ENCODE measurements at places on chromosomes 1 and 21.

GRCh38 chr1:235893840-235894239 is 27.1 kb upstream of the LYST start:
- DNase-seq, result no peak

DNA sequence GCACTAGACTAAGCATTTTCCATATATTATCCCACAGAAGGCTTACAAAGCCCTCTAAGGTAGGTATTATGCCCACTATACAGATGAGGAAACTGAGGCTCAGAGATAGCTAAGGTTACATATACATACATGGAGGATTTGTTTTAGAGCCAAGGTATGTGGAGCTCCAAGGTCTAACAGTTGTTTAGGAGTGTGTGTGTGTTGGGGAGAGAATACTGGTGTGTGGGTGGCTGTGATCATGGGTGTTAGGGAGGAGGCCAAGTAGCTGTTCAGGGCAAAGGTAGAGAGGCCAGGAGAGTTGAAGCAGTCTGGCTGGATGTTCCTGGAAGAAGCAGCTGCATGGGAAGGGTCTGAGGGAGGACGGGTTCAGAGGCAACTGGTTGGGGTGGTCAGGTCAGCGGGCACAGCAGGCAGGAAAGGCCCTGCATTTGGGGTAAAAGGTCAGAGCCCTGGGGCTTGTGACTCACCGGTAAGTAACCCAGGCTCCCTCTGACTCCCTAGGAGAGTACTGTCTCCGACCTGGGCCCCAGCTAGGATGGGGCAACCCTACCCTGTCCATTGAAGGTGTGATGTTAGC is 5.1 kb upstream of the LDLRAP1 start:
- no peak for DNase-seq

DNA sequence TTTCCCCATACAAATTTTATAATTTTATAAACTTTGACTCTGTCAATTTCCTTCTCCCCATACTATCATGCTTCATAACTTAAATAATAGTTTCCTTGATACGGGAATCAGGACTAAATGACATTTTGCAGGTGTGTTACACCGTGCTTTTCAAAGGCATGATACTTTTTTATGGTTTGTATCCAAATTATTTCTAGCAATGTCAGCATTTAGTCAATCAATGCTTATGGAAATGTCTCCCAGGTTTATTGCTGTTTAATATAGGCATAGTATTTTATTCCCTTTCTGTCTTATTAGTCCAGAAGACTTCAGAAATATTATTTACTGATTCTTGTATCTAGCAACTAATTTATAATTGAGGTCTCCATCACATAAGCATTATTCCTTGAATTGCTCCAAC is 23.4 kb downstream of the DRAM2 start:
- no peak for DNase-seq

DNA sequence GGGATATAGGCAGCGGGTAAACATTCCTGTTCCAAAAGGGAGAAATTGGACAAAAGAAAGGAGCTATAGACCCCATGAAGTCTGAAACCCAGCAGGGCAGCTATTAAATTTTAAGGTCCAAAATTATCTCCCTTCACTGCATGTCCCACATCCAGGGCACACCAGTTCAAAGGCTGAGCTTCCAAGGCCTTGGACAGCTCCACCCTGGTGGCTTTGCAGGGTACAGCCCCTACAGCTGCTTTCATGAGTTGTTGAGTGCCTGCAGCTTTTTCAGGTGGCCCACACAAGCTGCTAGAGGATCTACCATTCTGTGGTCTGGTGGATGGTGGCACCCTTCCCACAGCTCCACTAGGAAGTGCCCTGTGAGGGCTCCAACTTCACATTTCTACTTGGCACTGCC is 662.5 kb upstream of the PKN2 start:
- no peak for DNase-seq

GRCh38 chr1:47399138-47399845 is 16.8 kb upstream of the FOXE3 start:
- DNase-seq, result no peak

GRCh38 chr1:110482662-110483307 is 31.8 kb downstream of the PROK1 start:
- DNase-seq, result no peak

- no peak for DNase-seq
These were observed 2.1 kb upstream of the ATXN7L2 start for GRCh38 chr1:109481646-109482045.

- DNase-seq, result peak; percentile 98
These were observed 120.7 kb upstream of the SOD1 start for GRCh38 chr21:31538816-31539215.

GRCh38 chr1:244598611-244599010 is 54.3 kb upstream of the DESI2 start:
- DNase-seq, result no peak

DNA sequence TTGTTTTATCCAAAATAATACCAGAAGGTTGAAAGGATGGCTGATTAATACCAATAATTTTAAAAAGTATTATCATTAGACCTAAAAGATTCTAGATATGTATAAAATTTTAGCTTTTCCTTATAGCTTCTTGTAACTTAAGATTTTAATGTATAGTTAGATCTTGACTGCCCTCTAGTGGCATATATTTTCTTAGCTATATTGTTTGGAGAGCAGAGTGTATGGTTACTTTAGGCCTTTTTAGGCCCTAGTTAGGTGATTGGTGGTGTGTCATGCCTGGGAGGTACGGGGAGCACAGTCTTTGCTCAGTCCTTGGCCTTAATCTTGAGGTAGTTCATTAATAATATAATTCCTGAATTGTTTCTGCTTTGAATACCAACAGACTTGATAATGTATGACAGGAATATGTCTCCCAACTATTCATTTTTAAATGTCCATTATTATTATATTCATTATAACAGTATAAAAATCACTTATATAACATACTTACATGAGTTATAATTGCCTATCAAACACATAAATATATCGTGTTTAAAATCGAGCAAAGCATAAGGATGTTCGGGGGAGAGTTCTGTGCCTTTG is 328.4 kb downstream of the ZP4 start:
- no peak for DNase-seq

- DNase-seq, result no peak
These were observed 698 bp upstream of the OLIG1 start for GRCh38 chr21:33069243-33069642.

DNA sequence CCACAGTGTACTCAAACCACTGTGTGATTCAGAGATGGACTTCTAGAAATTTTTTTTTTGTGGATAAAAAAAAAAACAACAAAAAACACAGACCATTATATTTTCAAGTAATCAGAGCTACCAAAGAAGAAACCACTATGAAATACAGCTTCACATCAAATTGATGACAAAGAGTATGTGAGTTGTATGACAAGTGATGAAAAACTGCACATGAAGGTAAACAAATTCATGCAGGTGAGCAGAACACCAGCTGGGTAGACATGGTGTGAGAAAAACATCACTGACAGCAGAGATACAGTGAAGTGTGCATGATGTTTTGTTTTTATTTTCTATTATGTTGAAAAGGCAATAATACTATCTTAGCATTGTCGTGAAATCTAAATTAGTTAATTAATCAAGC is 8.0 kb upstream of the PTPRC start:
- no peak for DNase-seq

DNA sequence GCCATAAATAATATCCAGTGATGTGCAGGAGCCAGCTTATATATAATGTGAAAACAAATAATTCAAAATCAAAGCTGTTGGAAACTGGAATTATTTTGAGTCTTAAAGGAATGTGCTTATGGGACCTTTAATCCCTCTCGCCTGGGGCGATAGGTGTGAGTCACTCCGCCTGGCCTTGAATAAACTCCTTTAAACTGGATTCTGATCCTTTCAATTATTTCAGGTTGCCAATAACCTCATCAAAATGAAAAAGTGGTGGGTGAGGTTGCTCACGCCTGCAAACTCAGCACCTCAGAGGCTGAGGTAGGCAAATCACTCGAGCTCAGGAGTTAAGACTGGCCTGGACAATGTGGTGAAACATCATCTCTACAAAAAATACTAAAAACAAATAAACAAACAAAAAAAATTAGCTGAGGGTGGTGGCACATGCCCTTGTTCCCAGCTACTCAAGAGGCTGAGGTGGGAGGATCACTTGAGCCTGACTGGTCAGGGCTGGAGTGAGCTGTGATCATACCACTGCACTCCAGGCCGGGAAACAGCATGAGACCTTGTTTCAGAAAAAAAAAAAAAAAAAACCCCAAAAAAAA is 11.4 kb upstream of the SLC2A5 start:
- DNase-seq, result no peak

GRCh38 chr1:27132624-27133023 is 22.3 kb downstream of the SLC9A1 start:
- no peak for DNase-seq

DNA sequence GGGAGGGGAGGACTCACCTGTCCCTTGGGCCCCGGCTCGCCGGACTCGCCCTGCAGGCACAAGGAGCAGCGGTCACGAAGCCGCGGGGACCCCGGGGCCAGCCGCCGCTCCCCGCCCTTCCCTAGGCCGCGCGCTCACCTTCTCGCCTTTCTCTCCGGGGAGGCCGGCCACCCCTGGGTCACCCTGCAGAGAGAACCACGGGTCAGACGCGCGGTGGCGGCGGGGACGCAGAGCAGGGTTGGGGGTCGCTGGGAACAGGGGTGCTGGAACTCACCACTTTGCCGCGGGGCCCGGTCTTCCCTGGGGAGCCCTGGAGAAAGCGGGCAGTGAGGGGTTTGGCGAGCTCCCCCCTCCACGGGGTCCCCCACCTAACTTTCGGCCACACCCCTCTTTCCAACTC is 13.3 kb downstream of the COL9A2 start:
- no peak for DNase-seq

DNA sequence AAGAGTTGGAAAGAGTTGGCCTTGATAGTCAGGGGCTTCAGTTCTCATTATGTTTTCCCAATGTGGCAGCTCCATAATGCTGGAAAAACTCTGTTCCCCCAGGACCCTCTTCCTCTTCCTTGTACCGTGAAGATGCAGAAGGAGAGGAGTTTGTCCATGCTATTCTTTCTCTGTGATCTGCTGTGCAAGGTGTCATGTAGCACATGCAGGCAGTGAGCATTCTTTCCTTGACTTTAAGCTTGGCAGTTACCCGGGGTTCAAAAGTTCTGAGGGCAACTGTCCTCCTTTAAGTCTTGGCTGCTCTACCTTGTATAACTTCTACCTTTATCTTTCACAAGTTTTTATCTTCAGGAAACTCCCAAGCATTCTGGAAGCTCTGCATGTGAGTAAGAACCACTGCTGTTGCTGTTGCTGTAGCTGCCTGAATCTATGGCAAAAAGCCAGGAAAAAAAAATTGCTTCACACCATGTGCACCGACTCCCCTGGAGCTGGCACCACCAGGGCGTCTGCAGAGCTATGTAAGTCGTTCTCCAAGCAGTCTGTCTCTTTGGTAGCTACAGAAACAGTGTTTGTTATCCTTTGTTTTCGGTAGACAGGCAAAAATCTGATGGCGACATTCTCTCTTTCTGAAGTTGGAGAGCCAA is 42.7 kb upstream of the SLC16A1 start:
- DNase-seq, result peak; percentile 41

GRCh38 chr1:237730826-237731350 is 159.8 kb downstream of the ZP4 start:
- no peak for DNase-seq

DNA sequence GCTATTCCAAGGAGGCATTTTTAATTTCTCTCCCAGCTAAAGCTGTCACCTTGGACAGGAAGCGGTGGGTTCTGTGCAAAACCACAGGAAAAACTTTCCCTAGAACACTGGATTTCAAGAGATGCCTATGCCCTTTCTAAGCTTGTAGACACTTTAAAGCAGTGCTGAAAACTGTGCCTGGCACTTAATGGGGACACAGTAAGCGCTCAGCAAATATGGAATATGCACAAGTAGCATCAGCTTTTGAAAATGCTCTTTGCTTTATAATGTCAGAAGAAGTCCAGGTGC is 50.9 kb upstream of the TARBP1 start:
- DNase-seq, result no peak

- no peak for DNase-seq
These were observed 13.5 kb upstream of the PEX10 start for GRCh38 chr1:2425892-2426291.

- DNase-seq, result no peak
These were observed 78.1 kb upstream of the DNAH14 start for GRCh38 chr1:224851210-224851847.

DNA sequence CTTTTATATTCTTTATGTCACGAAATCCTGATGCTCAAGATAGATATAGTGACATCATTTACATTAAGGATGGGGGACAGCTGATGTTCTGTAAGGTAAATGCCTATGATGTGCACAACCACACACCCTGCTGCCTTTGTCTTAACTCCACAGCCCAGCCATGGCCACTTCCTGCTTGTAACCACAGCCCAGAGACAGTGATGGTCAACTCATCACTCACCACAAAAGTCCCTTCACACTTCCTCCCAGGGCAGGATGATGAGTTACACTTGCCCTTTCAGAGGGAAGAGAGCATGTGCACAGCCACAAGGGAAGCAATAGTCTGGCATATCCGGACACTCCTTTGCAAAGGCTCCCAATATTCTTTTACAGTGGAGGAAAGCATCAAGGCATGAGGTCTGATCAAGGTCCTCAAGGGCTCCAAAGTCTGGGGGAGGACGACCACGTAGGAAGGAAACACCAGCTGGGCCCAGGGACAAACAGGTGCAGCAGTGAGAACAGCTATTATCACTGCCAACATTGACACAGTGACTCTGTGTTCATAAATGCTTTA is 53.8 kb downstream of the PLPP3 start:
- DNase-seq, result peak; percentile 23

- DNase-seq, result no peak
These were observed 18.7 kb upstream of the LRRC47 start for GRCh38 chr1:3814771-3815561.

GRCh38 chr1:64163970-64164369 is 39.5 kb upstream of the UBE2U start:
- no peak for DNase-seq

GRCh38 chr1:156794506-156795373 is 21.9 kb downstream of the SH2D2A start:
- DNase-seq, result no peak

GRCh38 chr1:241666419-241666818 is 14.3 kb downstream of the WDR64 start:
- DNase-seq, result no peak

DNA sequence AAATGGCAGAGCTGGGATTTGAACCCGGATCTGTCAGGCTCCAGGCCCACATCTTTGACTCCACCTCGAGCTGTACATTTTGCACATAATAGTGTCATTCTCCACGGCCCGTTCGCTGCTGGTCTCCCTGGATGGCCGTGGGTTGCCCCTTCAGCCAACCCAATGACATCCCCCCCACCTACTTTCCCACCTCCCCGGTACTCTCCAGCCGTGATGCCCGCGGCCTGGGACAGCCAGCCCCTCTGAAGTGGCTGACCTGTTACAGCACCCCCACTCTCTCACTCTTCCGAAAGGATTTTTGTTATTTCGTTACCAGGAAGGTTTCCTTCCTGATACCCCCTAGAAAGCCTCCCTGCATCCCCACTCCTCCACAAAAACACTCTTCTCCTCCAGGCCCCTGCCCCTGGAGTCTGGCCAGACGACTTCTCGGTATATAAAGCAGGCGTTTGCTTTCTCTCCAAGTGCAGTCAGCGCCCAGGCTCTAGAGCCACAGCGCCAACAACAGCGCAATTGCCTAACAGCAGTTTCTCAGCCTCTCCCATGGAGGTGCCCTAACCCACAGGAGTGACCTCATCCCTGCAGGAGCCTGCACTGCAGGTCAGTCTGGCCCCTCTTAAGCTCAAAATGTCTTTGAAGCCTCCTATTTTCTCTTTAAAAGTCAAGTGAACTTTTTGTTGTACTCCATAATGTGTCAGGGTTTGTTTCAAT is 14.5 kb upstream of the GJB5 start:
- DNase-seq, result peak; percentile 29

GRCh38 chr1:40183055-40183710 is 22.0 kb downstream of the RLF start:
- peak; percentile 25 for DNase-seq

- peak; percentile 75 for DNase-seq
These were observed 20.5 kb downstream of the DSTYK start for GRCh38 chr1:205190845-205191577.
